NCI-H2081 (cell line): ENCODE measurements at places on chromosomes 11 and 22.
A peak's percentile ranks its signal among the peaks of the same experiment; 100 is the strongest.

DNA sequence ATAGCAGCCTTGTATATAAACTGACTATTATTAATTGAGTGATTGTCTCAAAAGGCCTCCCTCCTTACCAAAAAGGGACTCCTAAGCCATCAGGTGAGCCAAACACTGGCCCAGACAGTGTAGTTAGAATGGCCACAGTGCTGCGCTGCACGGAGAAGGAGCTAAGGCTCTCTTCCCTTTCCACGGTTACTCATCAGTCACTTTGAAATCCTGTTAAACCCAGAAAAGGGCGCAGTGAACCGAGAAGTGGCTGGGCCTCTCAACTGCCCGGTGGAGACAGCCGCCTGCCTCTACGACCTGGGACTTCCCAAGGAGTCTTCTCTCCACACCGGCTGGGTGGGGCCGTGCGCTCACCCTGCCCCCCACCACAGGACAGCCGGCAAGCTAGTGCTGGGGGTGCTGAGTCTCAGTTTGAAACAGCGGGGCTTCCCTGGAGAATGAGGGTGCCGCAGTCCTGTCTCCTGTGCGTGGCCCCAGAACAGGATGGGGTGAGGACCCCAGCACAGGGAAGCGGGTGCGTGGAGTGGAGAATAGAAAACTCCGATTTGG lies 1.3 kb downstream of the MYH9 start:
- DNase-seq: no peak

DNA sequence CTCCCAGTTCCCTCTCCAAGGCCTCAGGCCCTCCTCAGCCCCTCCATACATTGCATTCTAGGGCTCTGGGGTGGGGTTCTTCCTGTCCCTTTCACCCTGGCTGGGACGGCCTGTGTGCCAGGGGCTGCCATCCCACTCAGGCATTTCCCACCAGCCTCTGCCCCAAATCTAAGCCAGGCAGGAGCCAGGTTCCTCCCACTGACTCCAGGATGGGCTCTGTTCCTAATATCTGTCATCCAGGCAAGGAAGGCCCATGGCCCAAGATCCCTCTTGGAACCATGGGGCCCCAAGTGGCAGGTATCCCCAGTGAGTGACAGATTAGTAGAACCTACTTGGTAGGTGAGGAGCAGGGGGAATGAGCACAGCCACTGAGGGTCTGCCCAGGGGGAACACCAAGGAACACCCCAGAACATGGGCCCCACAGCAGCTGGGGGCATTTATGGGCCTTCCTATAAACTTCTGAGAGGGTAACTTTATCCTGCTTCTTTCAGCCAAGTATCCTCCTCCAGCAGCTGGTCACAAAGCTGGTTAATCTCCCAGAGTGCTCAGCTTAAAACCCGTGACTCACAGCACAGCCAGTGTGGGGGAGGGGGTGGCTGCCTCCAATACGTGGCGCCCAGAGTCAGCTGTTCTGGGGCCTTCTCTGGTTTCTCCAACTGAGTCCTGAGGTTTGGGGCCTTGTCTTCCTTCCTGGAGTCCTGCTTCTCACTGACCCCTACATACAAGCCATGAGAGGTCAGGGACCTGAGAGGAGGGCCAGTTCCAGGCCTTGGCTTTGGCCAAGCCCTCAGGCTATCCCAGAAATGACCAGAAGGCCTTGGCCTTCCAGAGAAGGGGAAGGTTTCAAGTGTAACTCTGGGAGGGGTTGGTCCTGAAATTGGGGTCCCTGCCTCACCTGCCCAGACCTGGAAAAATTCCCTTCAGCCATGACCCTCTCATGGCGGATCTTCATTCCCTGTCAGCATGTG lies 19.9 kb upstream of the MYOD1 start:
- DNase-seq: no peak

DNA sequence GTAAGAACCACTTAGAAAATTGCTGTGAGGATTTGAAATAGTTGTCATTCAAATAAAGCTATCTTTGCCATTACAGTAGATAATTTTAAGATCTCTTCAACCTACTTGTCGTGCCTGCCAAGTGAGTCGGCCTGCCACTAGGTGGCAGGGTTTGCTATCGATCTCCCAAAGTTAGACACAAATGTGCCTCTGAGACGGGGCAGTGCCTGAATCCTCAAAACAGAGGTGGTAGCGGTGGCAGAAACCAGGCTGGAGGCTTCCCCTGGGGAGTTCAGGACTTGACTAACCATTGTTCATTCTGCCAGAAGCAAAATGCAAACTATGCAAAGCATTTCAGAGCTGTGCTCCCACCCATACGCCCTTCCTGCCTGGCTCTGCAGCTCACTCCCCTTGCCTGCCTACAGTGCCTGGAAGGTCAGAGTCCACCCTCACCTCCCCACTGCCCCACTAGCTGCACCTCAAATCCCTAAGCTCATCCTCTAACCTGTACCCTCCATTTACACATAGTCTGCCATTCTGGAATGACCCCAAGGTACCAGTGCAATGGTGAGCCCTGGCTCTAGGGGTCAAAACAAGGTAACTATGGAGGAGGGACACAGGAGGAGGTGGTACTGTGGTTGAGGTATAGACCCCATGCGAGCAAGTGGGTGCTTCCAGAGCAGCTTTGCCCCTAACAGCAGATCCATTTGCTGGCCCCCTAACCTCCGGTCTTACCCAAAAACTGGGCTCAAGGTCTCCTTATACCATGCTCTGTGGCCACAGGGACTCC lies 82.1 kb downstream of the C11orf58 start:
- peak; percentile 64 for DNase-seq

DNA sequence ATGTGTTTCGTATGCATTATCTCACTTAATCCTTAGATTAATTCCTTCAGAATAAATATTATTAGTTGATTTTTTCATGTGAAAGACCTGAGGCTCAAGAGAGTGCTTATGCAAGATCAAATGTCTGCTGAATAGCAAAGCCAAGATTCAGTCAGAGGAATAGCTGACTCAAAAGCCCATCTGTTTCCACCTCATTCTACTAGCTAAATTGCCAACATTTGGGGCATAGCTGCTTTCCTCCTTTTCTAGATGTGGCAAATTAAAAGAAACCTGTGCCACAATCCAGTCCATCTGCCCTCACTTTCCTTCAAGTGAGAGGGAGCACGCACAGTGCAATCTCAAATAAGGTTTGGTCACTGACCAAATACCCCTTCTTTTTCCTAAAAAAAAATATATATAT lies 121.1 kb downstream of the PAX6 start:
- no peak for DNase-seq

DNA sequence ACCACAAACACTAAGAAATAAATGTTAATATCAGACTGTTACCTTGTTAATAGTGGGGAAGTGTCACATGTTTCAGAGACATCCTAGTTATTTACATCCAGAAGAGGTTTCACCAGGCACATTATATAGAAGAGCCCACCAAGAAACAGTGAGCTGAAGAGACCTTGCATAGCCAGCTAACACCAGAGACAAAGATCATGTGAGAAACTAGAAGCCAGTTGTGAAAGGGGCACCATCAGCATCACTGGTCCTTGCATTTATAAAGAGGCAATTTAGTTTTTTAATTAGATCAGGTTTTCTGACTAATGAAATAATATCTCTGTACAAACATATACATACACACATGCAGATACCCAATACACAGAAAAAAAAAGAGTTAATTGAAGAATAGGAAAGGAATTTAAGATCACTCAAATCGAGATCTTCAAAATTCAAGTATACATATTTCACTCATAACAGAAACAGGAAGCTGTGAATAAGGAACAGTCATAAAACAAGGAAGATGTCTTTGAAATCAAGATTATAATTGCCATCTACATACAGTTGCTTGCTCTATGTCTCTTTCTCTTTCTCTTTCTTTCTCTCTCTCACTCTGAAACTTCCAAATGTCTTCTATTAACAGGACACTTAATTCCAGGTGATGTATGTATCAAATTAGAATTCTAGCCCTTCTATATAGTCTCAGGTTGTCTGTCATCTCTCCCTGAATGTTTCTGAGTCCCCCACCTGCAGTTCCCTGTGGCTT lies 348.7 kb downstream of the ETS1 start:
- no peak for DNase-seq

DNA sequence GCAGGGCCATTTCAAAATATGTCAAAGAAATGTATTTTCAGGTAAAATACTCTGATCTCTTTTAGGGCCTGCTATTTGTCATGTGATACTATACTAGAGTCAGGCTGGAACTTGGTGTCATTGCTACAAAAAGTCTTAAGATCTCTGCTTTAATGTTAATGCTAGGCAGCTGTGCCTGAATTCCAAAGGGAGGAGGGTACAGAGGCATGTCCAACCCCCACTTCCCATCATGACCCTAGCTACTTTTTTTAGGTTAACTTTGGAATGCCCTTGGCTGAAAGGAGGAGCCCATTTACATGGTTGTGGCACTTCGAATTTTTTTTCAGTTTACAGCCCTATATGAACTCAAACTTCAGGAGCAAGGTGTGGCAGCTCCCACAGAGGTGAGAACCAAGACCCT lies 58.1 kb downstream of the OSBP2 start:
- no peak for DNase-seq

DNA sequence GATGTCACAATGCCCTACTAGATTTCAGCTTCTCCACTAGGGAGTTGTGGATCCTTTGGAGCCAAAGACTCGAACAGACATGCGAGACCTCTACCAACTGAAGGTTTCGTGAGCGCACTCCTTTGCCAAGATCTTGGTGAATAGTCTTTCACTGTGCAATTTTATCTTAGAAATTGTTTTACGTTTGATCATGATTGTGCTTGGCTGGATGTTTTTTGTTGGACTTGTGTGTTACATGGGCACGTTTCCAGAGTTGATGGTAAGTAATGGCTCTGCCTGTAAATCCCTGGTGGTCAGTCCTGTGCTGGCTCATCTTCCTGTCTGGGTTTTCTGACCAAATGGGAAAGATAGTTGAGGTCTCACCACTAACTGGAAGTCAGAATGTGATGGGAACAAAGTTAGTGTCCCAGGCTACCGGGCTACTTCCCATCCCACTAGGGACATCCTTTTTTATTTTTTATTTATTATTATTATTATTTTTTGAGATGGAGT lies at the start of gene MISFA:
TSS of gene MISFA (plus strand) at position 51 of the 492 bp plus-strand sequence. CDS start at position 191, 140 bp downstream.
- DNase-seq: no peak

DNA sequence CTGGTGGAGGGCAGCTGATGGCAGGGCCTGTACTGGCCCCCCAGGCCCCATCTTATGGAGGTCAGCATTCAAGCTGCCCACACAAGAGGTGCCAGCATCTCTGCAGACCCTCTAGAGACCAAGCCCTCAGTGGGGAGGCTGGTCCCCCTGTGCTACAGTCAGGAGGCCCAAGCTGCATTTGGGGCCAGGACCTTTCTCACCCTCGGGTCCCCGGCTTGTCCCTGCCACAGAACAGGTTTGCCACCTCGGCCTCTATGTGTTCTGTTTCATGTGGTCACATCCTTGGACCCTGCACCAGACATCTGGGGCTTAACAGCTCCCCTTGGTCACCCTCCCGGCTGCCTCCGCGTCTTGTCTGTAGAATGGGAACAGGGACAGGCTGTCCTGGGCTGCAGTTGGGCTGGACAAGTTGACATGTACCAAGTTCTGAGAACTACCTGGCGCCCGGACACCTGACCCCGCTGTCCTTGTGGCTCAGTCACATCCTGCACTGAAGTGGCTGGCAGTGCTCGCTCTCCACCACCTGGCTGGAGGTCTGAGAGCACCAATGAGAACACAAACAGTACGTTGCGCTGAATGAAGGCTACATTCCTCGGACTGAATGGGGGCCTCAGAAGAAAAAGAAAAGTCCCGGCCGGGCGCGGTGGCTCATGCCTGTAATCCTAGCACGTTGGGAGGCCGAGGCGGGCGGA lies 2.7 kb upstream of the PLXNB2 start:
- DNase-seq: no peak

DNA sequence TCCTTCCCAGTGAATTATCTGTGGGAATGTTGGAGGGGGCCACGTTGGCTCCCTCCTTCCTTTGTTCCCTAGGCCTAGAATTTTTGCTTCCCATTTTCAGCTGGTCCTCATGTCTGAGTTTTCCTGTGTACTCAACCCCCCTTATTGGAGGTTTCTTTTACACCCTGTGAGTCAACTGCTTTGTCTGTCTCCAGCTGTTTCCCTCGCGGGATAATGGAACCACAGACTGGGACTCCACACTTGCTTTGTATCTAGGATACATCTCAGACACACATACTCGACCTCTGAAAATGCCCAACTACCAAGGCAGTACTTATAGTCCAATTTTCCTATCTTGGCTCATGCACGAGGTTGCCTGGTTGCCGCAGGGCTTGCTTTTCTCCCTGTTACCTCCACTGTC lies 352.7 kb upstream of the MPPED2 start:
- DNase-seq: no peak

DNA sequence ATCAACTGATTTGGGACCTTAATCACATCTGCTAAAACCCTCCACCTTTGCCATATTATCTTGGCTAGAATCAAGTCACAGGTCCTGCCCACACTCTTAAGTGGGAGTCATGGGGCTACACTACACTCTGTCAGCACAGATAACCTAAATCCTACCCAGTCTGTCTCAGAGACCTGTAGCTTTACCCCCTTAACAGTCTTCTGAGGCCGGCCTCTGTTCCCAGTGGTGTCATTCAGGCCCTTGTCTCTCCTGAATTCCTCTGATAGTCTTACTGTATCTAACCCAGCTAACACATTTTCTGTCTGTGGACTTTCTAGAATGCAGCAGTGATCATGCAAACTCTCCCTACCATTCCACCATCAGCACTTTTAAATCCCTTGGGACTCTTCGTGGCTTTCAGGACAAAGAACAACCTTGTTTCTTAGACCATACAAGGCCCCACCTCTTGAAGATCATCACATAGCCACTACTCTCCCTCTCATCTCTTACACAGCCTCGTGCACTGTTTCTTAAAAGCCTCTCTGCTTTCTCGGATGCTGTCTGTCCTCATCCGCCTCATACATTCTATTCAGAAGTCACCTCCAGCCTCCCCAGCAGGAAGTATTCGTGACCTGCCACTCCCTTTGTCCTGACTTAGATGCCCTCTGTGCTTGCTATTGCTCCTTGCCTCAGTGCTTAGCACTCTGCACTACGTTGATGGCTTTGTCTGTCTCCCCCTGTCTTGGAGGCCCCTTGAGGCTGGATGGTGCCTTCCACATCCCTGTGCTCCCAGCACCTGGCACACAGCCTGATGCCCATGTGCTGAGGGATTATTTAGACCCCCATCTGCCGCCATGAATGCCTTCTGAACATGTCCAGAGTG lies 57.9 kb downstream of the PANX1 start:
- no peak for DNase-seq

DNA sequence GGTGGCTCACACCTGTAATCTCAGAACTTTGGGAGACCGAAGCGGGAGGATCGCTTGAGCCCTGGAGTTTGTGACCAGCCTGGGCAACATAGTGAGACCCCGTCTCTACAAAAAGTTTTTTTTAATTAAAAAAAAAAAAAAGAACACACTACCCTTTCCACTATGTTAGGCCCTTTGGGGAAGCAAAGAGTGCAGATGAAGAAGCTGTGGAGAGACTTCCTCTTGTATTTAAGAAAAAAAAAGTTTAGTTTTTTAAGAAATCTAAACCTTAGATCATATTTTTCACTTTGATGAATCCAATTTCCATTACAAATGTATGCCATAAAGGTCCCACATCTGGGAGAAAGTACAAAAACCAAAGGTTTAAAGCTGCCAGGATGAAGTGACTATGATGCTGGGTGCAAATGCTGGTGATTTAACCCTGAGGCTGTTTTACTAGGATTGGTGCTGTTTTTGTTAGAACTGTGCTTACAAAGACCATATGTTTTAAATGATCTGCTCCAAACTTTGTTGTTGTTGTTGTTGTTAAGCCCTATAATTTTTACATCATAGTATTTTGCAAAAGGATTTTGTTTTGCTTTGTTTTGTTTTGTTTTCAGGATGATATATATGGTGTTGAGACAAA lies 28.9 kb upstream of the ACER3 start:
- no peak for DNase-seq

- DNase-seq: no peak
Observed at GRCh38 chr11:126781942-126782341, 218.6 kb downstream of the KIRREL3 start.
